ENCODE measurements at places on chromosomes 2 and 18. TPM values are rescaled to one million over a fixed set of nuclear protein-coding genes. Genes with fewer than 3 reads are reported as not detected.

DNA sequence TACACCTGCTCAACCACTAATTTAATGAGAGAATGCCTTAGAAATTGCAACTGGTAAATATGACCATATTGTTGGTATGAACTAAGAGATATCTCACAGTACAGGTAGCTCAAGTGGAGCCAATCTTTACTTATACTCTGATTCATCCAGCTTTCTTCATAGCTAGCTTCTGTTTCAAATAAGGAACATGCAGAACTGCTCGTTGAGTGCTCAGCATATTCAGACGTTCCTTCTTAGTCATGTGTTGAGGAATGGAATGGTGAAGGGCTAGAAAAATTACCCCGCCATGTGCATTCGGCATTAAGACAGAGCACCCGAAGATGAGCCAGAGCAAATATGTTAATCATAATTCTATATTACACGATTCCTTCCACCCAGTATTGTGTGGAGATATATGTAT is 144.0 kb upstream of the VRK2 start:
- DNase-seq, result no peak

GRCh38 chr2:86806059-86806857 is 15.5 kb upstream of the CD8A start:
- DNase-seq, result no peak

GRCh38 chr2:239654266-239654665 is 253.4 kb upstream of the HDAC4 start:
- no peak for DNase-seq

SLC38A11 gene
- total RNA-seq, result 0.35 TPM

DNA sequence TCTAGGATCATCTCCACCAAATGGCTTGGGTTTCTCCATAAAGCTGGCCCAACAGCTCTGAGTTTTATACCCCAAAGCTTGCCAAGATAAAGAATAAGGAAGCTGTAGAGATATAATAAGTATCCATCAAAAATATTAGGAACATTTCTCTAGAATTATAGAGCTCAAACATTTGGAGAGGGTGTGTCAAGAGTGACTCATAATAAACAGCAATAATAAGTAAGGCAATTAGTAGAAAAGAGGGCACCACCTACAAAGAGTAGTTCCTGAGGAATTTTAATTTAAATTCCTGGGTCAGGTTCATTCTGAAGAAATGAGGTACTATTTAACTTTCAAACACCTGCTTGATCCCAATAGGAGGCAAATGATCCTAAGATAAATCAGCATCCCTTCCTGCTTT is 41.4 kb upstream of the NCKAP5 start:
- no peak for DNase-seq

DNA sequence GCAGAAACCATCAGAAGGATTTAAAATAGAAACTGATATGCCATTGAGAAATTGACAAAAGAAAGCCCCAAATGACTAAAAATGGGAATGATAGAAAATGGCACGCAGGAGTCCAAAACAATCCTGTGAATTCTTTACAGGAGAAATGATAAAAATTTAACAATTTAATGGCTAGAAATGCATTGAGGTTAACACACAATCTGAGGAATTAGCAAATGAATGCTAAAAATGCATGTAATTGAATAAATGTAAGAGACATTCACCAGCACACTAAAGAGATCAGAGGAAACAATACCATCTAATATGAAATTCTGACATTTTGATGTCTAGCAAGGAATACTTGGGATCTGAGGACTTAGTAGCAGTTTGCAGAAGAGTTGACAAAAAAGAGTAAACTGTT is 37.0 kb downstream of the MARCHF4 start:
- no peak for DNase-seq

CD8B2 gene
- 0.09 TPM for total RNA-seq

- no peak for DNase-seq
Observed at GRCh38 chr2:143083636-143084035, 45.6 kb upstream of the ARHGAP15 start.
